Endothelial cell of umbilical vein (primary cell): ENCODE measurements at places on chromosomes 12 and 14.

- no peak for DNase-seq
These were observed 64.5 kb downstream of the ACADS start for GRCh38 chr12:120790114-120790513.

DNA sequence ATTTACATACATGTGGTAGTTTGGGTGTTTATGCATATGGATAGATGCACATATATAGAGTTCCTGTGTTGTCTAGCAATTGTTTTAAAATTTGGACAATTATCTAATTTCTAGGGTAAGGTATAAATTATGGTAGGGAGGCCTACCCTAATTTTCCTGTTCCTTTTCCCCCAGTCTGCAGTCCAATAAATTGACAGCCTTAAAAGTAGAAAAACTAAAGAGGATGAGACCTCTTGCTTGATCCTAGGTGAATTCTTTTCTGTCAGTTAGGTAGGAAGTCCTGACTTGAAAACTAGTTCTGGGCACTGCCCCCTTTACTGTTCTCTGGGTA is 2.1 kb upstream of the CDKN1B start:
- DNase-seq = no peak

DNA sequence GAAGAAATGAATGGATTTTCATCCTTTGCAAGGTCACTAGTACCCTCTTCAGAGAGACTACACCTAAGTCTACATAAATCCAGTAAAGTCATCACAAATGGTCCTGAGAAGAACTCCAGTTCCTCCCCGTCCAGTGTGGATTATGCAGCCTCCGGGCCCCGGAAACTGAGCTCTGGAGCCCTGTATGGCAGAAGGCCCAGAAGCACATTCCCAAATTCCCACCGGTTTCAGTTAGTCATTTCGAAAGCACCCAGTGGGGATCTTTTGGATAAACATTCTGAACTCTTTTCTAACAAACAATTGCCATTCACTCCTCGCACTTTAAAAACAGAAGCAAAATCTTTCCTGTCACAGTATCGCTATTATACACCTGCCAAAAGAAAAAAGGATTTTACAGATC is 40.8 kb downstream of the SPATA7 start:
- DNase-seq = no peak

DNA sequence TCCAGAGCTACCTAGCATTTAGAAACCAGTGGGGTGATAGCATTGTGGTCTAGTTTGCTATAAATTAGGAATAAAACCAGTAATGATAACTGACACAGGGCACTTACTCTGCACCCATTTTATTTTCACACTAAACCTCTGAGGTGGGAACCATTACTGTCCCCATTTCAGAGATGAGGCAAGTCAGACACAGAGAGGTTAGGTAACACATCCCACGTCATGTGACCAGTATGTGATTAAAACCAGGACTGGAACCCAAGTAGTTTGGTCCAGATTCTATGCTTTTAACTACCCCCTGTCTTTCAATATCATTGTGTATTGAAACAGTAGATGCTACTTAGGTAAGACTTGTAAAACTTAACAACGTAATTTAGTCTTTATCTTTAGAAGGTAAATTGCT is 110.2 kb downstream of the PLXNC1 start:
- no peak for DNase-seq

DNA sequence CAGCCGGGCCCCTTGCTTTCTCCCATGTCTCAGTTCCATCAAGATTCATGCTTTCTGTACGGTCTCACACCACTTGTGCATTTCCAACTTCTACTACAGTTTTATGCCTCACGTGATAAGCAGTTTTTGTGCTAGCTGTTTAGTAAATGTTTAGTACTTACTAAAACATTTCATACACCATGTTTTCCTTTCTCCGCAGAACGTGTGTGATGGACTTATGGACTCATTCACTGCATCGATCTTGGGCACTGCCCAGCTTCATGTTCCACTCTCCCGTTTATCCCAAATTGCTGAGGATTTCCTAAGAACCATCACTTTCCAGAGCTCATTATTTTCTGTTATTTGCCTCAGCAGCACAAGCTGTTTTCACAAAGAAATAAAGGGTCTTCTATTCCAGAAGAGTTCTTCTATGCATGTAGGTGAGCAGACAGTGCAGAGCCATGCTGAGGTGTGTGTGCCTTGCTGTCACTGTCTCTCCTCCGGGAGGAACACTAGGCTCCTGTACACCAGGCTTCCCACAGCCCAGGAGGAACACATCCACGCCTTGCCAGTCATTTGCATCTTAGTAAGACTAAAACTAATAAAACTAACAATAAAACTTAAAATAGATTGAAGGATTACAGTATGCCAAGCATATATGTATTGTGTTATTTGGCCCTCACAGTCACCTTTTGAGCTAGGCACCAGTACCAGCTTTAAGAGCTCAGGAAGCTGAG is 90.3 kb upstream of the EEA1 start:
- no peak for DNase-seq

GRCh38 chr14:64826845-64827244 is 52.9 kb downstream of the SPTB start:
- no peak for DNase-seq

- no peak for DNase-seq
These were observed 18.8 kb downstream of the TNFAIP2 start for GRCh38 chr14:103142026-103142425.

- DNase-seq = no peak
These were observed 53.3 kb downstream of the SPATS2 start for GRCh38 chr12:49420556-49420955.

GRCh38 chr14:74223016-74223415 is 16.2 kb upstream of the VSX2 start:
- no peak for DNase-seq

GRCh38 chr12:110768960-110769359 is 26.3 kb upstream of the PPP1CC start:
- no peak for DNase-seq

DNA sequence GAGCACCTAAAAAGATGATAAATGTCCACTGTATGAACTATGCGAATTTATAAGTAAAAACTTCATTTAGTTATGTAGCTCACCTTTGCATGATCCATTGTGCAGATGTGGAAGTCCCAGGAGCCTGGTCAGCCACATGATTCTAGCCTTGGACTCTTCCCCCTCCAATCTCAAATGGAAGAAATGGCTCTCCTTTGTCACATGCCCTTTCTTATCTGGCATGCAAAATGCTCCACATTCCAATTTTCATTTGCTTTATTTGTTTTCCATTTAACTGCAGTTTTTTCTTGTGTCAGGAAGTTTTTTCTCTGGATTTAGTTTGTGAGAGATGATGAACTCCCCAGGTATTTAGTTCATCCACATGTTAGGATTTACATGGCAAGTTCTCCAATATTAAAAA is 73.8 kb downstream of the DYRK2 start:
- DNase-seq = no peak

DNA sequence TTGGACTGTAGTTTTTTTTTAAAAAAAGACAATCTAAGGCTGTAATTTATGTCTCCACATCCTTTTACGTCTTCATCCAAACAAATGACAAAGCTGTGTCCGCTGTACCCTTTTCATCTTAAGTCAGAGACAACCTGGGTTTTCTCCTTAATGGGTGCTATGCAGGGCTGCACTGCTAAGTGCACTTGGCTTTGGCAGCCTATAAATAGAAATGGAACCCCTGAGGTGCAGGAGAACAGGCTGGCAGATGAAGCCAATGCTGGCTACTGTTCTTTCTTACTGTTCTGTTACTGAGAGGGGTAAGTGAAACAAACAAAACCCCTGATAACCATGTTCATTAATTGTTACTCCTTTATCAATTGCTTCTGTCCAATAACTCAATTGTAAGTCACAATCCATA is 47.1 kb upstream of the KICS2 start:
- no peak for DNase-seq

DNA sequence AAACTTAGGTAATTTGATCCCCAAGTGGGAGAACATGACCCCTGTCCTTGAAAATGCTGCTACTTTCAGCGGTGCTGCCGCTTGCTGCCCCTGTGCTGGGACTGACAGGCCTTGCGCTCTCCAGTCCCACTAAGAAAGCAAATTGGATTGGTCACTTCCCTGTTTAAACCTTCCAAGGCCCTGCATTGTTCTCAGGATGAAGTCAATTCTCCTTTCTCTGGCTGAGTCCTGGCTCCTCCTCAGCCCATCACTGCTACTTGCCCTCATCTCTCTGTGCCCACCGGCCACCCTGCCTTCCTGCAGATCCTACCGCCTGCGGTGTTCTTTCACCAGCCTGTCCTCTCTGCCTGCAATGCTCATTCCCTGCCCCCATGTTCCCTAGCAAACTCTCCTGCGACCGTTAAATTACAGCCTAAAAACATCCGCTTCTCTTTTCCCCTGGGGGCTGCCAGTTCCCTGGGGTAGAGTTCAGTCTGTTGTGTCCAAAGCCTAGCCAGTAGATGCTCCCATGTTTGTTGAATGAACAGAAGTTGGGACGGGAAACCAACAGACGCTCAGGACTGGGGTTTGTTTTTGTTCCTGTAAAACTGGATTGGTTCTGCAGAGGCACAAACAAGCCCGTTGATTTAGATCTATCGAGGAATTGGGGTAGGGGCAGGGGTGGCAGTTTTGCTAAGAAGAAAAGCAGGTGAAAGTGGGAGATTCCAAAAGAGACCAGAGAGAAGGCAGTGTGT is 127.3 kb upstream of the HIF1A start:
- no peak for DNase-seq

DNA sequence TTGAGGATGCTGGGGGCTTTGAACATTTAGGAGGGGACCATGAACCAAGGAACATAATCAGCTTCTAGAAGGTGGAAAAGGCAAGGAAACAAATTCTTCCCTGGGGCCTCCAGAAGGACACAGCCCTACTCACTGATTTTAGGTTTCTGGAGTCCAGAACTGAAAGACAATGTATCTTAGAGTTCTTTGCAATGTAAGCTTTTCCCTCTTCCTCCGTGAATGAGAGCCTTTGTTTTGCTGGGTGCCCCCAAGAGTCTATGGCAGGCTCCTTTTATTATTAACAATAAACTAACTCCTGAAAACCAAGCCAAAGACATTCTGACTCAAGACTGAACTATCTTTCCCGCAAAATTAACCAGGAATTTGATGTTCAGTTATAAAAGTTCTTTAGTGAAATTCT is 204.1 kb downstream of the STXBP6 start:
- no peak for DNase-seq

DNA sequence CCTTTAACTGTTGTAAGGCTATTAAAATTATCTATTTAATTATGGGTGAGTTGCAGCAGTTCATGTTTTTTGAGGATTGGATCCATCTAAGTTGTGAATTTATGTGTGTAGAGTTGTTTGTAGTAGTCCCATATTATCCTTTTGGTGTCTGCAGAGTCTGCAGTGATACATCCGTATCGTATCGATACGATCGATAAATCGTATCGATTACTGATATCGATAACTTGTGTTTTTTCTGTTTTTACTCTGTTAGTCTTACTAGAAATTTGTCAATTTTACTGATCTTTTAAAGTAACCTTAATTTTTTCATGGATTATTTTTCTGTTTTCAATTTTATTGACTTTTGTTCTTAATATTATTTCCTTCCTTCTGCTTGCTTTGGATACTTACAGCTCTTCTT is 462.5 kb upstream of the SOX5 start:
- no peak for DNase-seq

- DNase-seq = no peak
These were observed 164.0 kb downstream of the ALG10B start for GRCh38 chr12:38480594-38480993.

DNA sequence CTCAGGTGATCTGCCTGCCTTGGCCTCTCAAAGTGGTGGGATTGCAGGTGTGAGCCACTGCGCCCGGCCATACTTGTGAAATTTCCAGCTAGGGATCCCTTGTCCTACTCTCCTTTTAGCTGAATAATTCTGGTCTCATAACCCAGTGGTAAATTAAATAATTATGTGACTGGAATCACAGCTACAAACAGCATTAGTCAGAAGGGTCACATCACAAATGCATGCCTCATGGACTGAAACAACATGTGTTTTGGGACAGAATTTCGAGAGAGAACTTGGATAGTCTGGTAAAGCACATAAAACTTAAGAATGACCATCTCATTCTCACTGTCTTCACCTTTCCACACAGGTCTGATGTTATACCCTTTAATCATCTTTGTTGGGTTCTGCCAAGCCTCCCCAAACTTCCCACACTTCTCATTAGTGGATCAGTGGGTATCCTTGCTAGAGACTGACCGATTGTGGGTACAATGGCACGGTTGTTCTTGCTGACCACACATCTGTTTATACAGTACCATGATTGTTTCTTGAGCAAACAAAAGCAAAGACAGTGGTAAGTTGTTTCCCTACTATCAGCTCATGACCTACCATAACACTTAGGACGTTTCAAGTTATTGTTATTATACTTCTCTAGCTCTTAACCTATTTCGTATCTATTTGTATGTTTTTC is 5.1 kb downstream of the GPRC5D start:
- no peak for DNase-seq

DNA sequence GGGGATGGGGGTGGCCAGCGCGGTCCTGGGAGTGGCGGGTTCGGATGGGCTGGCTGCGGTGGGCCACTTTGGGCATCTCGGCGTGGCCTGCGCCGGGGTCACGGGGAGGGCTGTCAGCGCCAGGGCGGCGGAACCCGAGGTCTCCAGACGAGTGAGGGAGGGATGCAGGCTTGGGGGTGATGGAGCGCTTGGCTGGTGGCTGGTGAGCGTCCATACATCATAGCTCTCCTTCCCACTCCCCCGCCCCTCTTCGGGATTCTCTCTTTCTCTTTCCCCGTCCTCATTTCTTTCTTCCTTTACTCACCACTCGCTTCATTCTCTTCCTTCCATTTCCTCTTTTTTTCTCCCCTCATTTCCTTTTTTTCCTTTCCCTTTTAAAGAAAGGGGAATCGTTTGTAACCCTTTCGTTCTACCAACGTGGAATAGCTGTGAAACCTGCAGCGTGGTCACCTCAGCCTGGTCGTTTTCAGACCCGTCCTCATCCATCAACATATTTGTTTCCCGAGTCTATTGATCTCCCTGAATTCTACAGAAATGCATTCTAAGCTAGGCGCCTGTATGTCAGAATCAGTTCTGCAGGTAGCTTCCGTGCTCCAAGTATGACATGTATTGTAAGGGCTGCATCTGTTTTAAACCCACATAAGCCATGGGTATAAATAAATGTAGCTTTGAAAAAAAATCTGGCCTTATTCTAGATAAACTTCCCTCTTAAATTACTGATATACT is 260.3 kb upstream of the E2F7 start:
- no peak for DNase-seq

- peak; percentile 58 for DNase-seq
These were observed 223.7 kb downstream of the ZFP36L1 start for GRCh38 chr14:68568907-68569897.

DNA sequence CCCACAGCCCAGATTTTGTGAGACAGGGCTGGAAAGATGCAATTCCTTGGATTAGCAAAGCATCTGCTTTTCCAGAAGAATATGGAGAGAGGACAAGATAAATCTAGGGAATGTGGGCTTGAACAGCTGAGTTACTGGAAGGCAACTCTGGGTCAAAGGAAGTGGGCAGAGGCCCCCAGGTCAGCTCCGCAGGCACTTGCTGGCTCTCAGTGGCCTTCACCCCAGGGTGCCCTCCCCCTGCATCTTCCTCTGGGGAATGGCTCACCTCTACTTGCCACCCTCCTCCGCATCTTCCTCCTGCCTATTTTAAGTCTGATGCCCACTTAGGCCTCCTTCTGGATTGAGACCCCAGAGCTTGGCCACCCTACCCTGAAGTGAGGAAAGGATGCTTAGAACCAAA is 10.5 kb upstream of the PNMA1 start:
- no peak for DNase-seq

GRCh38 chr14:67962215-67962644 is 142.7 kb downstream of the RAD51B start:
- no peak for DNase-seq
